ENCODE measurements at places on chromosomes 5 and 9. TPM values are rescaled to one million over a fixed set of nuclear protein-coding genes. Genes with fewer than 3 reads are reported as not detected.

PCDHA5 gene
- total RNA-seq = under 0.01 TPM

PDE6A gene
- total RNA-seq = not detected

PPIP5K2 gene
- total RNA-seq = 76.7 TPM

CCDC187 gene
- total RNA-seq = not detected

PCDHB8 gene
- 0.07 TPM for total RNA-seq

EFCAB9 gene
- not detected for total RNA-seq

EPB41L4A gene
- 26.1 TPM for total RNA-seq

Data from thoracic aorta endothelial cell (primary cell).